A172 (cell line): ENCODE measurements at places on chromosomes 1 and 21.

- no peak for DNase-seq
These were observed 24.6 kb upstream of the ZNF648 start for GRCh38 chr1:182086136-182086535.

DNA sequence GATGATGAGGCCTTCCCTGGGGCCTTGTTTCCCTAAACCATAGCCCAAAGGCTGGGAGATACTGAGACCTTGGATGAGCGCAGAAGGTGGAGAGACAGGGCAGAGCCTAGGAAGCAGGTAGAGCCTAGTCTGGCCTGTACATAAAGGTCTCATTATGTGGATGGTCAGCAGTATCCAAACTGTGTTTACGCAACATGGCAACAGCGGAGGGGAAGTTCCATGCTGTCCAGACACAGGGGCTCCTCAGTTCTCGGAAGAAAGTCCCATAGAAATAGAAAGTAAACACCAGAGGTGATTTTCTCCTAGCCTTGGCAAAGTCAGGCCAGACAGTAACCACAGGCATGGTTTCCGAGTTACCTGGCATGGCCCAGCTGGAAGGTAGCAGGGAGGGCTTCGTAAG is 42.1 kb upstream of the MPZL1 start:
- no peak for DNase-seq

- DNase-seq, result no peak
These were observed 64.7 kb downstream of the RGL1 start for GRCh38 chr1:183869664-183870063.

- no peak for DNase-seq
These were observed 5.3 kb downstream of the RXFP4 start for GRCh38 chr1:155946633-155947219.

GRCh38 chr21:25039461-25040380 is 567.6 kb downstream of the MRPL39 start:
- peak; percentile 69 for DNase-seq

DNA sequence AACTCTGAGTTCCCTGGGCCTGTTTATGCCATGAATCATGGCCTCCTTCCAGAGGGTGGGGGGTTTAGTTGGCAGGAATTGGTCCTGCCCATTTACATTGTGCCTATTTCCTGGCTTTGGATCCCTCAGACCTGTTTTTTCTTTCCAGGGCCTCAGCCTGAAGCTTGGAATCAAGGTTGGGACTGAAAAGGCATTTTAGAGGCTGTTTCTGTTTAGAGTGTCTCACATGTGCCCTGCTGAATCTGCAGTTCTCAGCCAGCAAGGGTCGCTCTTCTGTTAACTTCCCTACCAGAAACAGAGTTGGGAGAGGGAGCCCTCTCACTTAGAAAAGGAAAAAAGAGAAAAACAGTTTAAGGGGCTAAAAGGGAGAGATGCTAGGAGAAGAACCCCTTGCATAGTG is 191.1 kb downstream of the PTPRC start:
- DNase-seq, result no peak

GRCh38 chr1:1529321-1529720 is 11.1 kb downstream of the TMEM240 start:
- DNase-seq, result no peak

GRCh38 chr1:78007677-78008341 is 3.1 kb downstream of the DNAJB4 start:
- no peak for DNase-seq

DNA sequence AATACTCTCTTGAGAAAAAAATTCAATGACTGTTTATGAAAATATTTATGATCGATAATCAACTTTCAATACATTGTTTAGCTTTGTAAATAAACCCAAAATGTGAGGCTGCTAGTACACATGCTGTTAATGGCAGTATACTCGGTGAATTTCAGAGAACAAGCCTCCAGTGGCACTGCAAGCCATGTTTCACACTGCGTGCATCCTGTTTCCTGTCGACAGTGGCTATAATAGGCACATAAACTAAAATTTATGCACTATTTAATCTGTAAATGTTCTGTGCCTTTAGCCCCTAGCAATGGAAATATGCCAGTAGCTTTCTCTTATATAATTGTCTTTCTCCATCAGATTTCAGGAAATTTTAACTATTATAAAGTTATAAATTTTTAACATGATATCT is 26.3 kb upstream of the RGS18 start:
- DNase-seq, result no peak

DNA sequence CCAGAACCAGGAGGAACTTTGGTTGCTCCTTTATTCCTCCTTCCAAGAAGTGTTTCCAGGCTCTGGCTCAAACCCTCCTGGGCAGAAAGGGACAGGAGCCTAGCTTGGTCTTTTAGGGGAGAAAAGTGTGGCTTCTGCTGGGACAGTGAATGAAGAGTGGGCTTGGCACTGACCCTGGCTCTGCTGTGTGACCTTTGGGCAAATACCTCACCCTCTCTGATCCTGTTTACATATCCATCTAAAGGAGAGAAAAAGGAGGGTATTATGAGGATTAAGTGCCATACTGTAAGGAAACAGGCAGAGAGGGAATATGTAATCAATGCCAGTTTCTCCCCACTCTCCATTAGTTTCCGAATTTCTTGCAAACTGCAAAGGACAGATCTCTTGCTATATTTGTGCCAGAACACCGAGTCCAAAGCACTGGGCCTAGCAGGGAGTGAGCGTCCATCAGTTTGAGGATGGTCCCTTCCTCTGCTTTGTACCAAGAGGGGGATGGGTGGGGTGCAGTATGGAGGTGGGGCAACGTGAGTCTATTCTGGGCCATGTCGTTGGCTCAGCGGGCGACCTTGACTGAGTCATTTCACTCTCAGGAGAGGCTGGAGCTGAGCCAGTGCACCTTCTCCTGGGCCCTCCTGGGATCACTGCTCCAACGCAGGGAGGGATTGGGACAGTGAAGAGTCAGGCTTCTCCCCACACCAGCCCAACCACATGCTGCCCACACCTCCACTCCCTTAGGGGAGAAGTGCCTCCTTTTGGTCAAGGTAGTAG is 38.4 kb downstream of the IGSF21 start:
- peak; percentile 42 for DNase-seq

DNA sequence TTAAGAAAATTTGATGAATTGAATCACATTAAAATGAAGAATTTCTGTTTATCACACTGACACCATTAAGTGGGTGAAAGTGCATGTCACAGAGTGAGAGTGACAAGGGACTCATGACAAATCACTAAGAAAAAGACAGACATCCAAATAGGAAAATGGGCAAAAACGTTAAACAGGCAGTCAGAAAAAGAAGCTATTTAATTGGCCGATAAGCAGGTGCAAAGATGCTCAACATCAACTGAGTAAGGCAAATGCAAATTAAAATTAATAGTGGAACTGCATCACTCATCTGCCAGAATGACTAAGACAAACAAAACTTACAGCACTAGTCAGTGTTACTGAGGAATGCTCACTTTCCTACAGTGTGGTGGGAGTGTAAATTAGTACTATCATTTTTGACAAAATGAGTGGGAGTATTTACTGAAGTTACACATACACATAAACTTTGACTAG is 39.2 kb upstream of the RUNX1 start:
- DNase-seq, result peak; percentile 40

DNA sequence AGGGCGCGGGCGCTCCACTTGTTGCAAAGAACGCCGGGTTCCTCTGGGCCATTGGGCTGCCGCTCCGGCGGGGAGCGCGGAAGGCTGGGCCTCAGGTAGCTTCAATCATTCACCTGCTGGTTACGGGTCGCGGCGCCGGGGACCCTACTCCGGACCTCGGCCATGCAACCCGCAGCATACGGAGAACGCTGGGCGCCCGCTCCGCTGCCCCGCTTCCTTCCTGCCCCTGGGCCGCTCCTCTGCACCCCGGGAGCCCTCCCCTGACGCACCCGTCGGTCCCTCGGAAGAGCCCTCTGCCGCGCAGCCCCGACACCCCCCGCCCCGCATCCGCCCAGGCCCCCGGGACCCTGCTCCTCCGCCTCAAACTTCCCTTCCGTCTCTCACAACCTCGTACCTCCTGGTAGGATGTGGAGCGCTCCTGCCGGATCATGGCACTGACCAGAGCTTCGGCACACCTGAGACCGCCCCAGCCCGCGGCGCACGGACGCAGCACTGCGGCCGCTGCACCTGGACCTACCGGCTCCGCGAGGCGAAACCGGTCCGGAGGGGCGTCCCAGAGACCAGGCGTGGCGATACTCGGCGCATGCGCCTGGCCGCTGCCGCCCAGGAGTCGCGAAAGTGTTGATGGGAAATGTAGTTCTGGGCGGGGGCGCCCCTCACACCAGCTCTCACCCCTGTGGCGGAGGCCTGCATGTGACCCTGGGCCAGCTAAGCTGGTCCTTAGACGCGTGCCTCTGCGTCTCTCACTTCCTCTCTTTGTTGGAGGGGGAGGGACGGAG is at the start of gene PACC1:
TSS of gene PACC1 (minus strand) at position 559 of the 779 bp plus-strand sequence. CDS start at position 430, 129 bp downstream.
- peak; percentile 85 for DNase-seq

DNA sequence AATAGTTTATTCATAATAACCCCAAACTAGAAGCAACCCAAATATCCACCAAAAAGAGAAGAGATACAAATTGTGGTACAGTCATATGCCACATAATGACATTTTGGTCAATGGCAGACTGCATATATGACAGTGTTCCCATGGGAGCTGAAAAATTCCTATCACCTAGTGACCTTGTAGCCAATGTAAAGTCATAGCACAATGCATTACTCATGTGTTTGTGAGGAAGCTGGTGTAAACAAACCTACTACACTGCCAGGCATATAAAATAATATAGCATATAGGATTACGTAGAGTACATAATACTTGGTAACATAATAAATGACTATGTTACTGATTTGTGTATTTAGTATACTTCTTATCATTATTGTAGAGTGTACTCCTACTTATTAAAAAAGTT is 29.5 kb upstream of the SLFNL1 start:
- DNase-seq, result no peak

DNA sequence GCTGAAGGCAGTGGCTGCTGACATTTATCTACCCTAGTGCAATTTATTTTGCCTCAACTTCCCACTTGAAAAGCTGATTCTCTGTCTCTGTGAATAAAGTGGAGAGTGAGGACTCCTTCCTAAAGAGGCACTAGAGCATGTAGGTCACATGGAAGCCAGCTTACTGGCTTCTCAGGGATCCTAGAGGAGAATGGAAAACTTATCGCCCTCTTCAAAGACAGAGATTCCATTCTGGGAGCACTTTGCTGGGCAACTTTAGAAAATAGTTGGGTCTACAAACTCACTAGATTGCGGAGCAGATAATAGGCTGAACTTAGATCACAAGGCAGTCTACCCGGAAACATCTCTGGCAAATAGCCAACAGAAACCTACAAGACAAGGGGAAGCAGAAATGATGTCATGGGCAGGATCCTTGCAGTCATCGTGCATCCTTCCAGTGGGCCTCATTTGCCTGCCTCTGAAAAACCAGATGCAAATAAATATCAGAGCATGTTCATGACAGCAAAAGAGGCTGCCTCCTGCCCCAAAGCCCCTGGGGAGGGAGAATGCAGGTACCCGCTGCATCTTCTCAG is 104.8 kb upstream of the BARHL2 start:
- DNase-seq, result no peak

GRCh38 chr21:29730281-29730680 is 209.5 kb downstream of the GRIK1 start:
- DNase-seq, result no peak

DNA sequence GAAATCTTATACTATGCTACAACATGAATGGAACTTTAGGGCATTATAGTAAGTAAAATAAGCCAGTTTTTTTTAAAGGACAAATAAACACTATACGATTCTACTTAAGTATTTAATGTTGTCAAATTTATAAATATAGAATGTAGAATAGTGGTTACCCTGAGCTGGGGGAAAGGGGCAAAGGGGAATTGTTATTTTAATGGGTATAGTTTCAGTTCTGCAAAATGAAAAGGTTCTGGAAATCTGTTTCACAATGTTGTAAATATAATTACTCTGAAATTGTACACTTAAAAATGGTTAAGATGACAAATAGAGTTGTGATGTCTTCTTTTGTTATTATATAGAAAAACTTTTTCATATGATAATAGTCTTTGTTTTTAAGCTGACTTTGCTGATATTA is 366.3 kb downstream of the MRPL39 start:
- DNase-seq, result no peak

DNA sequence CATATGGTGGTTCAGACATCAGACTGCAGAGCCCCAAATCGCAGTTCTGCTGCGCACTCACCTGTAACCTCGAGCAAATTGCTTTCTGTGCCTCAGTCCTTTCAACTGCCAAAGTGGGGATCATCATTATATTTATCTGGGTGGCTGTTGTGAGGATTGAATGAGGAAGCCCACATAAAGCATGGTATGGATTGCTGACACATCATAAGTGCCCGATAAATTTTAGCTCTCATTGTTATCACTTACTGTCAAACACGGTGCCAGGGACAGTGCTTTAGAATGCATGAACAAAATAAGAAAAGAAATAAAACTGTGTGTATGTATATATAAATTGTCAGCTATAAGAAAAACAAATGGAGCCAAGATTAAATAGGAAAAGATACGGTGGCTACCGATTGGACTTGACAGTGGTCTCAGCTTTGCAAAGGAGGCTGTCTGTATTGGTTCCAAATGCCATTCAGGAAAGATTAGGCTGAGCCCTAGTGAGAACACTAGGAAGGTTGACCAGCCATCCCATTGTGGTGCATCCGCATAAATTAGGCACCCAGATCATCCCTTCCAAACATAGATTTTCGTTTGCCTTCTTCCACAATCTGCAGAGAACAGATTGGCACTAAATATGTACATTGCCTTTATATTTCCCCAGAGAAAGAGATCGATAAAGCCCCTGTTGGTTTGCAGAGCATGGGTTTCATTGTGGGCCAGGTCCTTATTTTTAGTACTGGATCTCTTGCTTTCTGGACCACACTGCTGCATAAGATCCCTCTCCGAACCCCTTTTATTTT is 91.8 kb upstream of the KAZN start:
- no peak for DNase-seq

DNA sequence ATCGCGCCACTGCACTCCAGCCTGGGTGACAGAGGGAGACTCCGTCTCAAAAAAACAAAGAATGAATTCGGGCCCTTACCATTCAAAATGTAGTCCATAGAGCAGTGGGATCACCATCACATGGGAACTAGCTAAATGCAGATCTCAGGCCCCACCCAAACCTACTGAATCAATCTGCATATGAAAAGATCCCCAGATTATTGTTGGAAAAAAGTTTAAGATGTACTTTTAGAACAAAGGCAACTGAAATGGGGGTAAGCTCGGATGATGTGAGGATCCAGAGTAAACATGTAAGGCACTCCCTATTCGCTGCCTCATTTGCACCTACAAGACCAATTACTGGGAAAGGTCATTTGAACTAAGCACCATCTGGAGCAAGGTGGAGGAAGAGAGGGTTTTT is 803 bp upstream of the FLAD1 start:
- no peak for DNase-seq

DNA sequence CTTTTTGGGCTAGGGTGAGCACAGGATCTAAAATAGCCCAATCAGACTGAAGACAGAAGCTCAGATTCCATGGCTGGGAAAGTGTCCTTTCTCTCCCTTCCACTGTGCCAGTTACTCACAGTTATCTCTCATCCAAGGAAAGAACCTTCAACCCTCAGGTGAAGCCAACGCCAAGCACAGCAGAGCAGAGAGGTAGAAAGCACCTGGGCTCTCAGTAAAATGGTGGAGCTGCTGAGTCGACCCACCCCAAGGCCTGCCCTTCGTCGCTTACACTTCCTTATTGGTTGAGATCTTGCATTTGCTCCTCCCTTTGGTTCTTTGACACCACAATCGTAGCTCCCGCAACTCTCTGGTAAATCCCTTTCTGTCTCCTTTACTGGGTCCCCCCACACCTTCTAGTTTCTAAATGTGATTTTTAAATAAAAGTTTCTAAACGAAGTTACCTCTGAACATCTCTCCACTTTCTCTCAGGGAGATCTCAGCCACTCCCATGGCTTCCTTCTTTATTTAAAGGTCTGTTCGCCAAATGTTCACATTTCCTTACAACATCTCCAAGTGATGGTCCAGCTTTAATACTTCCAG is 27.5 kb upstream of the SLC30A1 start:
- no peak for DNase-seq
